ENCODE measurements at places on chromosomes 3 and 15.

DNA sequence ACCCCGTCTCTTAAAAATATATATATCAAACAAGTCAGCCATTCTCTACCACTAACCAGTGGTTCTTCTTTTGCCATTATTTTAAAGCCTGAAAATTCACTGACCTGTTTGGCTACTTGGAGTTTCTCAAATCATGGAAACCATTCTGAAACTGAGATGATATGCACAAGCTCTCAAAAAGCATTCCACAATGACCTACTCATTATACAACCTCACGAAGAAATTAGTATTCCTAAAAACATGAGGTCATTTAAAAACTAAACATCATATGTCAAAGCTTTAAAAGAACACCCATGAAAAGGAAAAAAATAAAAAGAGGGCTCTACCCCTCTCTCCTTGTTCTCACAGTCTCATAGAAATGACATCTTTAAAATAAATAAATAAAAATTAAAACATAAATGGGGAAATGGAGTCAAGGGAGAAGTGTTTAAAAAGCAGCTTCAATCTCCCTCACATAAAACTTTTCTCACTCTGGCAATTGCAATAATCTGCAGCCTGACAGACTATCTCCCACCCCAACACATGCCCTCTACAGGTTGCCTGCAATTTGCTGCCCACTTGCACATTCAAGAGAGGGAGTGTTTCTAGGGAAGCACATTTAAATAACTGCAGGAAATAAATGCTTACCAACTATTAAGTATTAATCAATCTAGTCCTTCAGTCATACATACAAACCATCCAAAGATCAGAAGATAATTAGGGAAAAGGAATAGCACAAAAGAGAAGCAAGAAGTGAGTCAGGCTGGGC is 73.3 kb downstream of the TRANK1 start:
- DNase-seq: no peak

DNA sequence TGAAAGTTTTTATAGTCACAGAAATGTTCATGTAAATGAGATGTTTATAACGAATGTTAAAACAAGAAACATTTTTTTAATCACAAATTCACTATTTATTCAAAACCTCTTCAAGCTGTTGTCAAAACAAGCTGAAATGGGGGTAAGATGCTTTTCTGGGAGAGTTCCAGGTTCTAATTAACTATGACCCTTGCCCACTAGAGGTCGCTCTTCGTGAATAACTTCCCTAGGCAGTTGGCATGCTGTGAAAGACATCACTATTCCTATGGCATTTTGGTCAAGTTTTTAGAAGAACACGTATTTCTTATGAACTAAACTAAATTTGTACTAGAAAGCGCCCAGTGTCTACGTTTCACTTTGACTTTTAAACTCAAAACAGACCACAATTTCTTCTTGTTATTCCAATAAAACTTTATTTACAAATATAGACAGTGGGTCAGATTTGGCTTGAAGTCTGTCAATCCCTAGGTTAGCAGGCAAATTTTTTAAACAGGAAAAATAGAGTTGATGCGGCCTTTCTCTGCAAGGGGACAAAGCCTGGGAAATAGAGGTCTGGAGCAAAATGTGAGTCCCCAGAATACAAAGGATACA is 62.8 kb upstream of the CMTM8 start:
- peak; percentile 28 for DNase-seq

- DNase-seq: no peak
Observed at GRCh38 chr3:102205647-102206046, 229.2 kb upstream of the ZPLD1 start.

DNA sequence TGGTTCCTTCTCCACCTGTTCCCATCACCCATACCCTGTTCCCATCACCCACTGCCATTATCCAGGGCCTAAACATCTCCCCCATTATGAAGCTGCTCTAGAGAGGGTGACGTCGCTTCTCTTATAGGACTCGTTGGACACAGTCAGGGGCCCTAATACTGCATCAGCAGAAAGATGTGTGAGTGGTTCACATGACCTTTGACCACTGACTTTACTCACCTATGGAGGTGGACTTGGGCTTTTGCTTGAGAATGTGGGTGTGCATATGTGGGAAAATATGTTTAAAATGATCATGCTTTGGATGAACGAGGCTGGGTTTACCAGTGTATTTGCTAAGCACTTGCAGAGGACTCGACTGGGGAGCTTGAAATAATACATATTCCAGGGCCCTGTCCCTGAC is 26.8 kb downstream of the RBP2 start:
- no peak for DNase-seq

- DNase-seq: no peak
Observed at GRCh38 chr3:14199641-14200040, 21.0 kb downstream of the LSM3 start.

DNA sequence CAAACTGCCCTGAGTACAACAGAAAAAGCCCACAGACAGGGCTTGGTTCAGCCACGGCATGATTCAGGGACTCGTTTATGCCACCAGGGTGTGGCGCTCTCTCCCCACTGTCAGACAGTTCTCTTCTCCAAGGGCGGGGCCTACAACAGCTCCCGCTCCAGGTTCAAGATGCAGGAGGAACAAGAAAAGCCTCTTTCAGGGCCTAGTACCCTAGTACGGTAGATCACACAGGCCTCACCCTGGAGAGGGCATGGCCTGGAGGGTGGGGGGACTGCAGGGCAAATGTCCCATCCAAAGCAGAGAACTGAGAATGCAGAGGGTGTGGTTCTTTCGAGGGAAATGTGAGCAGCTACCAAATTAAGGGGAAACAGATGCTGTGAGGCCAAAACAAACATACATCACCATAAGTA is 12.0 kb downstream of the MESD start:
- DNase-seq: no peak

GRCh38 chr15:65598468-65598867 is 12.5 kb downstream of the INTS14 start:
- no peak for DNase-seq

DNA sequence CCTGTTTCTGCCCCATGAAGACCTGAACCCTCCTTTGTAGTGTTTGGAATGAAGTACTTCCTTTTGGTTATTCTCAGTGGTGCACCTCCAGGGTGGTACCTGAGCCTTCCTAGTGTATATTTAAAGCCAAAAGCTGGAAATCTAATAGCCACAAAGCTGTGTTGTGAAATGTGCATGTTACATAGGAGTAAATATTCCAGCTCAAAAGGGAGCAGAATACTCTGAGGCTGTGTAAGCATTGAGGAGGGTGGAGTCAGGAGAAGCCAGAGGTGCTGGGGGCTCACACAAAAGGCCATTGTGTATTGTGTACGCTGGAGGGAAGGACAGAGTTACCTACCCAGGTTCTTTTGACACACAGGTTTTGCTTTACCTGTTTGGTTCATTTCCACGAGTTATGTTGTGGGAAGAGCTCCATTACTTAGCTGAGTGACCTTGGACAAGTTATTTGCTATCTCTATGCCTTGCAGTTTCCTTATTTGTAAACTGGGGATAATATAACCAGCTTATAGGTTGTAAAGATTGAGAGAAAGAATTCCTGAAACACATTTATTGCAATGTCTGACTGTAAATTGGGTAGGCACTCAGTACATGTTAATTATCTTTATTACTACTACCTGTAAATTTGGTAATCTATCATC is 24.7 kb downstream of the GPR171 start:
- DNase-seq: no peak

GRCh38 chr15:60208709-60209108 is 189.1 kb downstream of the ANXA2 start:
- DNase-seq: no peak

GRCh38 chr3:36312351-36312750 is 68.0 kb upstream of the STAC start:
- DNase-seq: peak; percentile 2

DNA sequence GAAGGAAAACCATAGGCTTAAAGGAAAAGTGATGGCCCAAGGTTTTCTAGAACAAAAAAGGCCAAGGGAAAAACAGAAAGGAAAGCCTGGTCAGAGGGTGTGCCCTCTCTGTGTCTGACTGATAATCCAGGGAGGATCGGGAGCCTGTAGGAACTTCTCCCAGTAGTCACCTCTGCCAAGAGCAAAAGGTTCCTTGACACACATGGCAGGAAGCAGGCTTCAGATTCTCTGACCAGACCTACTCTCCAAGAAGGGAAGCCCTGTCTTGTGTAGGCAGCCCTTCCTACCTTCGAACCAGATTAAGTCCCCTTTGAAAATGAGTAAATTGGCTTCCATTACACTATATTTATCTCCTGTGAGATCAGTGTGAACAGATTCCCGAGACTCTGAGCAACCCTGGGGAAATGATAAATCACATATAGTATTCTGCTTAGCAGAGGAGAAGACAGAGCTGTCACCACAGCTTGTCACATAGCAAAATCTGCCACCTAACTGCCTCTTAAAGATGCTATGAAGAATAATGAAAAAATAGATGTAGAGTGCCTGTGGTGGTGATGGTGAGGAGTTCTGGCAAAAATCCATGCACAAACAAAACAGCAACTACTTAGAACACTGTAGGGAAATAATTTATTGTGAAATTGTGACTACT is 38.8 kb downstream of the PARP14 start:
- DNase-seq: no peak

DNA sequence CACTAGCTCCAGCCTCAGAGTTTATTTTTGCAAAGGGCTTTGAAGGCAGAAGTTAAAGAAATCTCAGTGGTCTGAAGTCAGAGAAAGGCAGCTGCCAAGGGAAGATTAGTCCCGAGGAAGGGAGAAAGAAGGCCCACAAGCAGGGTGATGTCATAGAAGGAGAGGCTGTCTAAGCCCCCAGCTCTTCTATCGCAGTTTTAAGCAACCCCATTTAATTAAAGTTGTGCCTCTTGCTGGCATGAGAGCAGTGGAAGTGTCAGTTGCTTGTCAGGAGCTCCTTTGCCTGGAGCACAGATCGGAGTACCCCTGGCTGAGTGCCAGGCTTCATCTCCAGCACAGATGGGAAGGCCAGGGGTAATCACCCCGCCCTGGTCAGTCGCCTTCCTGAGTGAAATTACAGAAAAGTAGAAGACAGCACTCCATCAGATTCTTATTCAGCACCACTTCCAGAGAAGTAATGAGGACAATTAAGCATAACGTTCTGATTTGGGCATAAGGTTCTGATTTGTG is 530.7 kb downstream of the EPHB1 start:
- DNase-seq: no peak

- no peak for DNase-seq
Observed at GRCh38 chr3:42366550-42366949, 43.9 kb downstream of the LYZL4 start.

All from iPS DF 19.7 (cell line).